ENCODE measurements at places on chromosomes 1 and 21.

DNA sequence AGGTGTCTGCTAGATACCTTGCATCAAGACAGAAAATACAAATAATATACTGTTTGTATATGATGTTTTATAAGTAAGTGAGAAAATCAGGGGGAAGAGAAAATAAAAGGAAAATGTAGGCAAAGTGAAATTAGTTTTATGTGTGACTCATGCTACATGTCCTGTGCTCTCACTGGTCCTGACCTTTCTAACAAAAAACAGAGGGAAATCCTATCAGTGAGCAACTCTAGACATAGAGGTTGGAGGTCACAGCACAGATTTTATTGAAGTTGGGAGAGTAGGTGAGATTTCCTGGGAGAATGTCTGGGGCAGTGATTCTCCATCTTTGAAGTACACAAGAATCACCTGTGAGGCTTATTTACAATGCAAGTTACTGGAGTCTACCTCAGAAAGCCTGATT, 9.5 kb downstream of the SCCPDH start:
- no peak for DNase-seq

DNA sequence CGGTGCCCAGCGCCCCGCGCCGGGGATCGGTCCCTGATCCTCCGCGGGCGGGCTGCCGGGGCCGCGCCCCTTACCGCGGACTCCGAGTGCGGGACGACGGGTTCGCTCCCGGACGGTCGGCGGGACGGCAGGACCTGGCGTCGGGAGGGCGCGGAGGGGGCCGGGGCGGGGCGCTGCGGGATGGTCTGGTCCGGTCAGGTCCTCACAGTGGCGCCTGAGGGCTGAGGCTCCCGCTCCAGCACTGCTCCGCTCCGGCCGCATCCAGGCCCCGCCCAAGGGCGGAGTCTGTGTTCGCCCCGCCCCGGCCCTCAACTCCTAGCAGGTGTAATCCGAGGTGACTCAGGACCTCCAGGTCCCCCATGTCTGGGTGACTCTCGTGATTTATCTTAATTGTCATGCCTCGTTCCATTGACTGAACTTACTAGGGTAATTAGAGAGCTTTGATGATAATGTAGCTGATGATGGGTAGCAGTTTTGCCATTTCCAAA, at the start of gene RAB3B:
Gene RAB3B, minus strand, starts transcription at position 223 of the 488 bp plus-strand sequence. CDS start 13,583 bp downstream, outside the sequence.
- no peak for DNase-seq

- no peak for DNase-seq
Observed at GRCh38 chr21:23949493-23949892, 1657.8 kb downstream of the MRPL39 start.

GRCh38 chr1:156571261-156571852, 1.0 kb downstream of the IQGAP3 start:
- peak; percentile 77 for DNase-seq

DNA sequence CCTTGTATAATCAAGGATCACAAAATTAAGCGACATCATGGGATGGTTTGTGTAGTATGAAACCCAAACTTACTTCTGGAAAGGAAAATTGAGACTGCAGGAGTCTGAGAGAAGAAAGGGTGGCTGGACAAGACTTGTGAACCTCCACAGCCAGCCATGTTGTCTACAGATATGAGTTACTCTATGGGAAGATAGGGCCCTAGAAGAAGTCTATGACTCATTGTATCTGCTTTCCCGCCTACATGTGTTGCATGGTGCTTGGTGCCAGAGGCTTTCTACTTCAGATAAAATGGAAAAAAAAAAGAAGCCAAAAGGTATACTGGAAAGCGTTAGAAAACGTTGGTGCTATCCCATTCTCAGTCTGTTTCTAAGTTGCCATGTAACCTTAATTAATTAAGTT, 18.7 kb upstream of the OR6N2 start:
- DNase-seq = no peak

DNA sequence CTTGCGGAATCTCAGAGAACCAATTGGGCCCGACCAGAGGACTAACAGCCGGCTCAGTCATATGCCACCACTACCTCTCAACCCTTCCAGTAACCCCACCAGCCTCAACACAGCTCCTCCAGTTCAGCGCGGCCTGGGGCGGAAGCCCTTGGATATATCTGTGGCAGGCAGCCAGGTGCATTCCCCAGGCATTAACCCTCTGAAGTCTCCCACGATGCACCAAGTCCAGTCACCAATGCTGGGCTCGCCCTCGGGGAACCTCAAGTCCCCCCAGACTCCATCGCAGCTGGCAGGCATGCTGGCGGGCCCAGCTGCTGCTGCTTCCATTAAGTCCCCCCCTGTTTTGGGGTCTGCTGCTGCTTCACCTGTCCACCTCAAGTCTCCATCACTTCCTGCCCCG, 49.8 kb downstream of the ACP6 start:
- no peak for DNase-seq

GRCh38 chr1:229557913-229558414, 543 bp downstream of the ABCB10 start:
- DNase-seq = no peak

GRCh38 chr1:234980645-234981396, 147.8 kb downstream of the TOMM20 start:
- no peak for DNase-seq

DNA sequence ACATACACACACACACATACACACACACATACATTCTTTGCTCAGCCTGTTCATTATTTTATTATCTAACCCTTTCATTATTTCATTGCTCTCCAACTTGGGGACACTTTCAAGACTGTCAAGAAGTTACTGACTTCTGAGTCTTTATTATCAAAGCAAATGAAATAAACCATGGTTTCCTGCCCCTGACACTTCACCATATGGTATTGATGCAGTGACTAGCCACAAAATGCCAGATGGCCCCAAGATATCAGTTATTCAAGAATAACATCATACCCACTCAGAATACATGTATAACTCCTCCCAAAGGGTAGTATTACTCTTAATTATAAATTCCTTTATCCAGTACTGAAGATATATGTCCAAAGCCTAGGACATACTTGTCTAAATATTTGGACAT, 197.3 kb downstream of the MRPL39 start:
- DNase-seq = no peak

Data from epithelial cell of proximal tubule (primary cell).